ENCODE measurements at places on chromosomes 7 and 10.

DNA sequence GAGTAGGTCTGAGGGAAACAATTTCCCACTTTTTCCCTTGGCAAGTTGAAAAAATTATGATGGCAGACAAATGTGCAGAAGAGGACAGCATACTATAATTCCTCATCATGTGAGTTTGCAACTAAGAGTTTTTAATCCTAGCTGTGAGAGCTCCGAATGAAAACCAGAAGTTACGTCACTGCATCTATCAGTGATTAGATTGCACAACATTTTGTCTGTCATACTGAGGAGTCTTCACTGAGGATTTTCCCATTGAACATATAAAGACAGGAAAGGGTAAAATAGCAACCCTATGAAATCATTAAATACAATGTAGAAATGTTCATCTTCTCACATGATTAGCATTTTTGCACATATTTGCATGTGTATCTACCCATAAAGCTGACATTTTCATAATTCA, 45.8 kb downstream of the ZNF736 start:
- no peak for DNase-seq

GRCh38 chr7:112080978-112081377, 125.2 kb downstream of the DOCK4 start:
- DNase-seq: no peak

GRCh38 chr10:121511943-121512342, 86.3 kb downstream of the FGFR2 start:
- DNase-seq: no peak

DNA sequence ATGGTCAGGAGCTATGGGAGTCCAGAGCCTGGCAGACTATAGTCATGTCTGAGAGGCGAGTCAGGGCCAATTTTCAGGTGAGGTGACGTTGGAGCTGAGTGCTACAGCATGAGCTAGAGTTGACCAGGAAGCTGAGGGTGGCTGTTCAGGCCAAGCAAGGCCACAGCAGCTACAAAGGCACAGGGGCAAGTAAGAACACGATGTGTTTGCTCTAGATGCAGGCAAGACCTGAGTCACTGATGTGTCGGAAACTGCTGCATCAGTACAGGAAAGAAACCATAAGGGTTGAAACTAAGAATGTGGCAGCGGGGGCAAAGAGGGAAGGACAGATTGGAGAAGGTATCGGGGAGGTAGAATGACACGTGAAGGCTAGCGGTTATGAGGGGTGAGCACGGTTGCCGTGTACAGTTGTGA, 11.8 kb upstream of the RRP12 start:
- no peak for DNase-seq

DNA sequence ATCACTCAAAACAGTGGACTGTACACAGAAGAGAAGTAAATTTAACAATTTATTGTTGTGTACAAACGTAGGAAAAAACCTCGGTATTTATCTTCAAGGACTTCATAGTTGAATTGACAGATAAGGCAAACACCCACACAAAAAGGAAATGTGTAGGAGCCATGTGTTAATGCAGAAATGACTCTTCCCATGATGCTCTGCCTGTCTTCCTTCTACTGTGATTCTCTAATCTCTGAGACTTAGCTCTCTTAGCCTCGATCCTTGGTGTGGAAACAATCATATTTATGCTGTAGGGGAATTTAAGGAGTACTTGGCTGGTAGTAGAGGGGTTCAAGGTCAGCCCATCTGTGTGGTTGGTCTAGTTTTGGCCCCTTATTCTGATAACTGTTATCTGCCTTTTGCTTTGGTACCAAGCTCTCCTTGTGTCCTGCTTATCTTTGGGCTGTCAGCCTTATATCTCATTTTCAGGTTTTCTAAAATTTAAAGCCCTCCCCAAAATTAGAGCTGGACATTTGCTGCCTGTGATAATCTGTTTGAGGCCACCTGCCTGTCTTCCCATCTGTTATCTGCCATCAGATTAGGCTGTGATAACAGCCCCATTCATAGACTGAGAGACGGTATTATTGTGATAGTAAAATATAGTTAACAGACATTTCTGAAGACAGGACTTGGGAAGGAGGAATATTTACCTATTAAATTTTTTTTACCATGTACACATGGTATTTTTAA, 81.7 kb downstream of the GPR85 start:
- no peak for DNase-seq

GRCh38 chr7:44633254-44634186, 27.1 kb downstream of the OGDH start:
- no peak for DNase-seq

- DNase-seq: no peak
Observed at GRCh38 chr10:118473305-118473960, 122.0 kb downstream of the PRLHR start.

- no peak for DNase-seq
Observed at GRCh38 chr10:6232225-6232807, 29.6 kb downstream of the PFKFB3 start.

DNA sequence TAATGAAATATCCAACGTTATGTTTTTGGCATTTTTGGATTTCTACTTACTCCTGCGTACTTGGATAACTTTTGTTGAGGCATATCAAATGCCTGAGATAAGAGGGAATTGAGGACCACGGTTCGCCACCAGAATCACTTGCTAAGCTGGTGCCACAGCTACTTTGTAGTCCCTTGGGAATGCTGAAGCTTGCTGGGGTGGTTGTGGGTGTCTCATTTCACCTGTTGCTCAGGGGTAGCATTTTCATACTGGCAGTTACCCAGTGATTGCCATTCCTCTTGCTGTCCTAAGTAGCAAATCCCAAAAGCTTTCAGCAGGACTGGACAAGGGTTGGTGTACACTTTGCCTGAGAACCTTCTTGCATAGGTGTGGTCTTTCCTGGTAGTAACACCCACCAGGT, 75.2 kb downstream of the CREB5 start:
- DNase-seq: no peak

- DNase-seq: no peak
Observed at GRCh38 chr10:7622969-7623368, 43.8 kb downstream of the ITIH5 start.

- DNase-seq: no peak
Observed at GRCh38 chr7:47347816-47348385, 234.0 kb downstream of the TNS3 start.

DNA sequence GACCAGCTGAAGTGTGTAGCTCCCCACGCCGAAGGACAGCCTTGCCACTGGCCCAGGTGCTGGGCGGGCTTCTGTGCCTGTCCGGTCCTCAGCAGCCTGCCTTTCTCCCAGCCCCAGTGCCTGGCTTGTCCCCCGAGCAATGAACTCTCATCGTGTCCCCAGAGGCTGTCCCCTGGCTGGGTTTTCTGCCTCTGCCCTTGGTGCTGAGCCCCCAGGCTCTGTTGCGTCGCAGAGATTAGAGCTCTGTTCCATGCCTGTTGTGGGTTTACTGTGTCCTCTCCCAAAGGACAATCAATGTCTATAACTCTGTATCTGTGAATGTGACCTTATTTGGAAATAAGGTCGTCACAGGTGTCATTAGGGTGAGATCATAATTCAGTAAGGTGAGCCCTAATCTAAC, 226.1 kb upstream of the SHH start:
- no peak for DNase-seq
